ENCODE measurements at places on chromosomes 7 and 10. TPM values are rescaled to one million over a fixed set of nuclear protein-coding genes. Genes with fewer than 3 reads are reported as not detected.

ENTPD1 gene
- not detected for total RNA-seq

DNA sequence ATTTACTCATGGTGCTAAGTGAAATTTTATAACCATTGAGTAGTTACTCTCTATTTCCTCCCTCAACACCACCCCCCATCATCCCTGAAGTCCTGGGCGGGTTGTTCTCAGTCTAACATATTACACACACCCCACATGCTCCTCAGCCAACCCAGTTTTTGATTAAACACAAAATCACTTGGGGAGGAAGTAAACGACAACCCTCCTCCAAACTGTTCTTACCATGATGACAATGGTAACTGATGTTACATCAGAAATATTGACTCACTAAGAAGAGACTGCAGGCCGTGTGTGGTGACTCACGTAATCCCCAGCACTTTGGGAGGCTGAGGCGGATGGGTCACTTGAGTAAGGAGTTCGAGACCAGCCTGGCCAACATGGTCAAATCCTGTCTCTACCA lies 44.2 kb downstream of the RAB11FIP2 start:
- DNase-seq: peak; percentile 40
- H3K27me3 ChIP-seq: no peaks in the 10 kb centered on the region
- no peak overlapping the region for H3K4me3 ChIP-seq
- no peak overlapping the region for H3K27ac ChIP-seq

DNA sequence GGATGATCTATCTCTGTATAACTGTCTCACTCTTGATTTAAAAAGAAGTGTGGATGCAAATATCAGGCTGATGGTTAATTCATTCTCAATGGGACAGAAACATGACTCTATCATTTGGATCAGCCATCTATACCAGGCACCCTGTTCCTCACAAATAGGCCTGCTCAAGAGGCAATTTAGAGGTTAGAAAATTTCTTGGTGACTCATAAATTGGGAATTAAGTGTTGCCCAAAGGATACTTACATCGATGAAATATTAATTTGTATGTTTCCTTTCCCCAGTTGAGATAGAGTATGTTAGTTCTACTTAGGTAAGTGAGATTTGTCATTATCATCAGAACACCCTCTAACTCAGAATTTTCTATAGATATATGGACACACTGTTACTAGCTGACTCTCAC lies 57.7 kb downstream of the PRSS58 start:
- no peak overlapping the region for H3K27ac ChIP-seq
- no peaks in the 10 kb centered on the region for H3K4me1 ChIP-seq
- H3K36me3 ChIP-seq: no peaks in the 10 kb centered on the region

- H3K27me3 ChIP-seq: no peaks in the 10 kb centered on the region
- H3K4me1 ChIP-seq: peaks cover 6% of the 10 kb centered on the region
- H3K4me3 ChIP-seq: no peak overlapping the region
- no peak overlapping the region for H3K27ac ChIP-seq
- DNase-seq: no peak
Measured at GRCh38 chr7:139748941-139749340, 28.9 kb downstream of the HIPK2 start.

DNA sequence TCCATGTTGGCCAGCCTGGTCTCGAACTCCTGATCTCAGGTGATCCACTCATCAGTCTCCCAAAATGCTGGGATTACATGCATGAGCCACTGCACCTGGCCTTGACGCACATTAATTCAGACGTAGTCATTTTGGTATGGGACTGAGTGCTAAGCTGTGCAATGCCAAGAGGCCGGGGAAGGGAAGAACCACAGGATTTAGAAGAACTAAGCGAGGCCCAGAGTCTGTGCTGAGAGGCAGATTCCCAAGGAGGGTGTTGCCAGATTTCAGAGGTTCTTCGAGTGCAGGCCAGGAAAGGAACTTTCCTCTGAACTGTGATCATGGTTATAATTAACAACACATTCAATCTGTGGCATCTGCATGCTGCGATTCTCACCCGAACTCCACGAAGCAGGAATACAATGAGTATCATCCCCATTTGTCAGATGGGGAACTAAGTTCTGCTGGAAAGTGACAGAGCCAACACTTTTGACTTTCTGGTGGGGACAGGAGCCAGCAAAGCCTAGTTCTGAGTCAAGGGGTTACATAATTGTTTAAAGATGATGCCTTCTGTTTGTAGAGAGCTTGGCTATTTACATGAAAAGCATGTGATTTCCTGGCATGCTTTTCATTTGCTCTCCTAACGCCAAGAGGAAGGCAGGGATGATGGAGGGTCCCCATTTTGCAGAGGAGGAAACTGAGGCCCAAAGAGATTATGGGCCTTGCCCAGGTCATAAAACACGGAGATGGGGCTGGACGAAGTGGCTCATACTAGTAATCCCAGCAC lies 6.2 kb upstream of the ZAN start:
- H3K27ac ChIP-seq: peak overlapping the region; percentile 78
- H3K4me3 ChIP-seq: no peak overlapping the region
- no peaks in the 10 kb centered on the region for H3K36me3 ChIP-seq
- no peaks in the 10 kb centered on the region for H3K27me3 ChIP-seq
- peaks cover 19% of the 10 kb centered on the region for H3K4me1 ChIP-seq

- no peak overlapping the region for H3K27ac ChIP-seq
- H3K4me3 ChIP-seq: no peak overlapping the region
- no peaks in the 10 kb centered on the region for H3K36me3 ChIP-seq
- H3K4me1 ChIP-seq: 0 out of 2 replicates have a peak, but pooled peaks cover 7% of the 10 kb centered on the region
Measured at GRCh38 chr7:12741951-12742575, 54.6 kb downstream of the ARL4A start.

GRCh38 chr10:5614155-5614721 lies 52.2 kb downstream of the ASB13 start:
- H3K4me1 ChIP-seq: peaks cover 42% of the 10 kb centered on the region
- peak; percentile 55 for DNase-seq
- peak overlapping the region; percentile 44 for H3K4me3 ChIP-seq
- H3K36me3 ChIP-seq: no peaks in the 10 kb centered on the region
- H3K27me3 ChIP-seq: no peaks in the 10 kb centered on the region
- H3K27ac ChIP-seq: peak overlapping the region; percentile 43

TFEC gene
- 0.51 TPM for total RNA-seq

CYP51A1 gene
- 67.8 TPM for total RNA-seq

GRCh38 chr10:119428789-119429188 lies 113.7 kb downstream of the RGS10 start:
- no peak overlapping the region for H3K27ac ChIP-seq
- DNase-seq: no peak
- H3K4me3 ChIP-seq: no peak overlapping the region
- H3K36me3 ChIP-seq: no peaks in the 10 kb centered on the region

DNA sequence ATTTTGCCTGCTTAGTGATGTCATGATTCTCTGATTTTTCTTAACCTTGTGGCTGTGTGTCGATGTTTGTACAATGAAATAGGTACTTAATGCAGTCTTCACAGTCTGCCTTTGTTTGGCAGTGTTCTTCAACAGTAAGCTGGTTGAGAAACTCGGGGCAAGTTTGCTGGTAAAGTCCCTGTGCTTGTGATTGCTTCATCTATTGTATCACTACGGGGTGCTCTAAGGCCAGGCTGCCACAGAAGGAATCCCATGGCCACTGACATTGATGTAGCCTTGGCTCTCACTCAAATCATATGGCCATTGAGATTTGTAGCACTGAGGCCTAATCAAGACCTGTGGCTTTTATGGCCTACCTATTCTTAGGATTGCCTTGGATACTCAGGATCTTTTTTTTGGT lies 33.5 kb upstream of the PRSS37 start:
- no peak overlapping the region for H3K4me3 ChIP-seq
- no peaks in the 10 kb centered on the region for H3K36me3 ChIP-seq
- DNase-seq: no peak
- H3K27ac ChIP-seq: no peak overlapping the region
- H3K27me3 ChIP-seq: no peaks in the 10 kb centered on the region

DNA sequence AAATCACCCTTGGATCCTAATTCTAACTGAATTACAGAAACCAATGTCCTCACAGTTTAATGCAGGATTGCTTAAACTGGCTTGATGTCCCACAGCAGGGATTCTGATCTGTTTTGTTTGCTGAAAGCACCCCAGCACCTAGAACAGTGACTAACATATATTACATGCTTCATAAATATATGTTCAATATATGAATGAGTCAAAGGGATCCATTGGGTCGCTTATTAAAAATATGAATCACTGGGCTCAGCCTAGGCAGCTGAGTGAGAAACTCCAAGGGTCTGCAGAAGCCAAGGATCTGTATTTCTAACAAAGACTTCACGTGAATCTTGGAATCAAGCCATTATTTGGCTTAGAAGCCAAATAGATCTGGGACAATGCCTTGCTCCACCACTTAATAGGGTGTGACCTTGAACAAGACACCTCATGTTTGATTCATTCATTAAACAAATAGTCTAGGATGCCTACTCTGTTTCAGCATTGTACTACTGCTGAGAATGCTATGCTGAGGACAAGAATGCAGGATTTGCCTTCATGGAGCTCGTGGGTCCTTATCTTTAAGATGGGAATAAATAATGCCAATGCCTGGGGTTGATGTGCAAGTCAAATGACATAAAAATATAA lies 103.4 kb upstream of the DLX6 start:
- H3K27ac ChIP-seq: no peak overlapping the region
- H3K27me3 ChIP-seq: no peaks in the 10 kb centered on the region
- no peaks in the 10 kb centered on the region for H3K4me1 ChIP-seq
- H3K36me3 ChIP-seq: no peaks in the 10 kb centered on the region

EPO gene
- not detected for total RNA-seq

GRCh38 chr10:86210416-86210815 lies 156.2 kb downstream of the GRID1 start:
- H3K4me3 ChIP-seq: no peak overlapping the region
- H3K27ac ChIP-seq: no peak overlapping the region
- no peaks in the 10 kb centered on the region for H3K36me3 ChIP-seq
- no peaks in the 10 kb centered on the region for H3K27me3 ChIP-seq

DNA sequence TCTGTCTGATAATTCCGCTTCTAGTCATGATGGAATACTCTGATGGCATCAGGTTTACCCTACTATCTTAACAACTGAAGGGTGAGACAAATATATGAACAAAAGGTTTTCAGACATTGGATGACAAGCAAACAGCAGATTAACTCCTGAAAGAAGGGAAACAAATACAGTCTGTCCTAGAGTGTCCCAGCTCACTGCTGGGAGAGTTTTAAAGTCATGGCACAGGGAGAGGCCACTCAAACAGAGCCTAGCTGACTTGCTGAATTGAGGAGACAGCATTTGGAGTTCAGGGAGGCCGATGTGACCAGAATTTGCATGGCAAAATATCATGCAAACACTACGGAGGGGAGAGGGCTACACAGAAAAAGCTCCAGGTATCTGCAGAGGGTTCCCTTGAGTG lies 73.1 kb downstream of the MDH2 start:
- no peak overlapping the region for H3K4me3 ChIP-seq
- no peaks in the 10 kb centered on the region for H3K36me3 ChIP-seq

DNA sequence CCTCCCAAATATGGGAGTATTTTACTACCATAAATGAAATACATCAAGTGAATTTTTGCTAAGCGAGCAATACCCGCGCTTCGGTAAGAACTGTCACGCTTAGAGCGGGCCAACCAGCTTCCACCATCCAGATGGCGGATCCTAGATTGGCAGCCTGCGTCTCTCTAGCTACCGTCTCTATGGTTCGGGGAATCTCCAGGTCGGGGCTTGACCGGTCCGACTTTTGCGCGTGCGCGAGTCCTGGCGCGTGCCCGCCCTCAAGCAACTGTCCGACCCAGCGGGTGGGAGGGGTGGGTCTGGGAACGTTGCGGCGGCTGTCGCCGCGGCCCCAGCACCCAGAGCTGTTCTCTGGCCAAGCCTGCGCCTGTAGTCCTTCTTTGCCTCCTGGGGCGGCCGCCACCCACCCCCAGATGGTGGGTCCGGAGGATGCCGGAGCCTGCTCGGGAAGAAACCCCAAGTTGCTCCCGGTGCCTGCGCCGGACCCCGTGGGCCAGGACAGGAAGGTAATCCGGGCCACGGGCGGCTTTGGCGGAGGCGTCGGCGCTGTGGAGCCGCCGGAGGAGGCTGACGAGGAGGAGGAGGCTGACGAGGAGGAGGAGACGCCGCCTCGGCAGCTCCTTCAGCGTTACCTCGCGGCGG lies at the start of gene TBC1D12:
Gene TBC1D12, plus strand, starts transcription at position 338 of the 639 bp plus-strand sequence. Its CDS starts 73 bp downstream, at position 411.
- peak; percentile 96 for DNase-seq
- peaks cover 19% of the 10 kb centered on the region for H3K4me1 ChIP-seq
- no peaks in the 10 kb centered on the region for H3K27me3 ChIP-seq
- peak within 1 kb of the TSS; percentile 83 for H3K27ac ChIP-seq
- no peaks in the 10 kb centered on the region for H3K36me3 ChIP-seq
- H3K4me3 ChIP-seq: peak within 1 kb of the TSS; percentile 97

DNA sequence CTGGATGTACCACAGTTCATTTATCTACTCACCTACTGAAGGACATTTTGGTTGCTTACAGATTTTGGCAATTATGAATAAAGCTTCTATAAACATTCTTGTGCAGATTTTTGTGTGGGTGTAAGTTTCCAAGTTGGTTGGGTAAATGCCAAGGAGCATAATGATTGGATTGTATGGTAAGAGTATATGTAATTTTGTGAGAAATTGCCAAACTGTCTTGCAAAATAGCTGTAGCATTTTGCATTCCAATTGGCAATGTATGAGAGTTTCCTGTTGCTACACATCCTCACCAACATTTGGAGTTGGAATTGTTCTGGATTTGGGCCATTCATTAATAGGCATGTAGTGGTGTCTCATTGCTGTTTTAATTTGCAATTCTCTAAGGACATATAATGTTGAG lies 33.9 kb upstream of the HYAL4 start:
- no peak overlapping the region for H3K4me3 ChIP-seq
- peak; percentile 4 for DNase-seq
- no peaks in the 10 kb centered on the region for H3K4me1 ChIP-seq
- H3K27me3 ChIP-seq: no peaks in the 10 kb centered on the region

- no peak overlapping the region for H3K27ac ChIP-seq
- no peaks in the 10 kb centered on the region for H3K36me3 ChIP-seq
Measured at GRCh38 chr10:119406601-119407253, 135.8 kb downstream of the RGS10 start.

DNA sequence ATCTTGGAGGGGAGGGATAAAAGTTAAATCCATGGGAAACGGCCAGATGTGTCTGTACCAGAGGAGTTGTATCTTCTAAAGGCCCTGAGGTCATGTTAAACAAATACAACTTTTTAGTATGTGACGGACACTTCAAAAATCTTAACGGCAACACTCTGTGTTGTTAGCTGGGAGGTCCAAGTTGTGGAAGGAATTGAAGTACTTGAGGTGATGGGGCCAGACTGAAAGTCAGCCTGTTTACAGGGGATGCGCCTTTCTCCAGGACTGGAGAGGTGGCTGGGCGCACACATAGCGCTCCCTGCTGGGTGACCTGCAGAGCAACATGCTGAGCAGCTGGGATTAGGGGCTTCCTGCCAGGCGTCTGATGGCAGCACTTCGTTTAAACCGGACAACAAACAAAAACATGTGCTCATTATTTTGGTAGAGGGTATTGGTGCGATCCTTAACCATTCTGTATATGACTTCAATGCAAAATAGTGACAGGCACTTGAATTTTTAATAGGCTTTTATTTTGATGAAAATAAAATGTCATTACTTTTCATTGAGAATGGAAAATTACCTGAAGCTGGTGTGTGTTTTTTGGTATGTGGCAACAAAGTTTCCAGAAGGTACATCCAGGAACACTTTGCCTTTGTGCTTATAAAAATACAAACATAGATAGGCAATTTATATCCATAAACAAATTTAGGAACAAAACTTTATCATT lies 198.2 kb downstream of the MLLT10 start:
- H3K4me3 ChIP-seq: no peak overlapping the region
- peak; percentile 81 for DNase-seq
- H3K36me3 ChIP-seq: peaks cover 43% of the 10 kb centered on the region
- H3K27me3 ChIP-seq: no peaks in the 10 kb centered on the region
- H3K4me1 ChIP-seq: peaks cover 8% of the 10 kb centered on the region
- H3K27ac ChIP-seq: no peak overlapping the region
